ENCODE measurements at places on chromosomes 13 and 19.

DNA sequence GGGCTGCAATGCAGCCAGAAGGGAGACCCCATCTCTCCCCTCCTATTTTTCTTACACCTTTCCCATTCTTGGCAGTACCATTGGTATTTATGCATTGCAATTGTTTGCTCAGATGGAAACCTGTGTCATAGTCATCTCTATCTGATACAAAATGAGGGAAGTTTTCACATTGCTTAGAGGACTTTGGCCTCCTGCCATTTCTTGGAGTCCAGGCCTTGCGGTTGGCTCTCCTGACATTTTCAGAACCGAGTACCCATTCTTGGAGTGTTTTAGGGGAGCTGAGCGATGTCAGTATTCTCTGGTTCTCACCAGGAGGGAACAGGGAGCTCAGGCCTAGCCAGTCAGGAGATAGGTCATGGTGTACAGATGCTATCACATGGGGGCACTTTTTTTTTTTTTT is 1.5 kb downstream of the SIN3B start:
- no peak for DNase-seq

GRCh38 chr13:113513761-113514160 is 23.2 kb upstream of the DCUN1D2 start:
- no peak for DNase-seq

DNA sequence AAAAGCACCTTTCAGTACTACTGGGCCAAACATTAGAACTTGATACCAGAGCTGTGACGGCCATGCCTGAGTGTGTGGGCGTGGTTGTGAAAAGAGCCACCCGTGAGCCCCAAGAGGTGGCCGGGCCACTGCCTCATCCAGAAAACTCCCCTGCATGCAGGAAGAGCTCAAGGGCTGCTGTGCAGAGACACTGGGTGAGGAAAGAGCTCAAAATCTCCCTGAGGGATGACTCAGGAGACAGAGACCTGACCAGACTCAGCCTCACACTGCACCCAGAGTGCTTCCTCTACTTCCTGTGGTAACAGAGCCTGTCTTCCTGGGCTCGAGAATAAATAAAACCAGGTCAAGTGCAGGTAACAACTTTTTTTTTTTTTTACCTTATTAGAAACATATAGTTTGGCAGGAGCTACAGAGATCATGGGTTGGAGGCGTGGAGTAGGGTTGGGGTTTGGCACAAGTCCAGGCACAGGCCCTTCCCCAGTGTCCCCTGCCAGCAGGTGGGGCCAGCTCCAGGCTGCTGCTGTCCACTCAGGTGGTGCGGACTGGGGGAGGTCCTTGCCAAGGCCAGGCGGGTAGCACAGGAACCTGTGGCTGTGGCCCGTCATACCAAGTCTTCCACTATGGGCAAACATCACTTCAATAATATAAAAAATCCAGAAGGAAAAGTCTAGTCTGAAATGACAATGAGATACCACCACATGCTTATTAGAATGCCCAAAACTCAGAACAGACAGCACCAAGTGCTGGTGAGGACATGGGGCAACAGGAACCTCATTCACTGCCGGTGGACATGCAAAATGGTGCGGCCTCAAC is 25.5 kb downstream of the ELL start:
- DNase-seq: peak; percentile 65

DNA sequence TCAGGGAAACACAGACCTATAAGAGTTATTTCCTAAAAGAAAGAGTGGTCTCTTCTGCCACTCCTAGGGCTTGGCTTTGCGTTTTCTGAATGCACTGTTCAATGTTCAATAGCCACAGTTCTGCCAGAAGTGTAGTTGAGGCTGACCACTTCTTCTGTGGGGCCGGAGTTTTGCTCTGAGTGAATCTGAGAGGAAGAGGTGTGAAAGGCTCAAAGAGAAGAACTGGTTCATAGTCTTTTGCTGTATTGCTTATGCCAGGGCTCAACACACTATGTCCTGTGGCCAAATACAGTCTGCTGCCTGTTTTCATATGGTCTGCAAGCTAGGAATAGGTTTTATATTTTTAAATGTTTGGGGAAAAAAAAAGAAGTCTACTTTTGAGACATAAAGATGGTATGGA is 128.2 kb downstream of the STOML3 start:
- no peak for DNase-seq

DNA sequence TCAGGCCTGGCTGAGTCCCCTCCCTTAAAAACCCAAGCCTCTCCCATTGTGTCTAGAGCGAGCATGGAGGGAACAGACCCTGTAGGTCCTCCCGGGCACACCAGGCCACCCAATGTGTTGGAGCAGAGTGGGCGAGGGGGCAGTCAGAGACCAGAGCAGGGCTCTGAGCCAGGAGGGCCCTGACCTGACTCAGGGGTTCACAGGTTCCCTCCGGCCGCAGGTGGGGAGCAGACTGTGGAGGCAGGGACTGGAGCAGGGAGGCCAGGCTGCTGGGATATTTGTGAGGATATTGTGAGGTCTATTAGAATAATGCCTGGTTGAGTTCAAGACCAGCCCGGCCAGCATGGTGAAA is 1.6 kb upstream of the TYROBP start:
- no peak for DNase-seq

DNA sequence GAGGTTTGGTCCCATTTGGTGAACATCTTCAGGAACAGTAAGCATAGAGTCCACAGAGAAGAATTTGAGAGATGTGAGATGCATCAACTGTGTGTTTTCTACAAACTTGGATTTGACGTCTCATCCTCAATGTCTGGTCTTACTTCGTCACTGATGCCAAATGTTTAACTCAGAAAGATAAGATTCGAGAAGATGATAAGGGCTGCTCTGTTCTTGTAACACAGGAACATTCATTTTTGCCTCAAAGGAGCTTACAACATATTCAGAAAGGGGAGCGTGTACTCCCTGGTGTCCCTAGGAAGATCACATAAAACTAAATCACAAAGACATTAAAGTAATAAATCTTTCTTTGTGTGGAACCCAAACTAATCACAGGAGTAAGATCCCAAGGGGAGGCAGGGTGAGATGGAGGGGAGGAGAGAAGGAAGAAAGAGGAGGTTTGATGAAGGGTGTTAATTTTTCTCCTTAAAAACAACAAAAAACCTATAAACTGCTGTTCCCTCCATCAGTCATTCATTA is 247.7 kb upstream of the IRS2 start:
- DNase-seq: no peak

Data from activated naive CD4-positive, alpha-beta T cell treated with Interleukin-2 at 50 U/mL for 16 hours (primary cell).